ENCODE measurements at places on chromosomes 2 and 18.

- no peak for DNase-seq
Measured at GRCh38 chr2:33451214-33451613, 25.2 kb upstream of the RASGRP3 start.

GRCh38 chr18:46130061-46130460, 25.9 kb downstream of the HAUS1 start:
- DNase-seq: no peak

DNA sequence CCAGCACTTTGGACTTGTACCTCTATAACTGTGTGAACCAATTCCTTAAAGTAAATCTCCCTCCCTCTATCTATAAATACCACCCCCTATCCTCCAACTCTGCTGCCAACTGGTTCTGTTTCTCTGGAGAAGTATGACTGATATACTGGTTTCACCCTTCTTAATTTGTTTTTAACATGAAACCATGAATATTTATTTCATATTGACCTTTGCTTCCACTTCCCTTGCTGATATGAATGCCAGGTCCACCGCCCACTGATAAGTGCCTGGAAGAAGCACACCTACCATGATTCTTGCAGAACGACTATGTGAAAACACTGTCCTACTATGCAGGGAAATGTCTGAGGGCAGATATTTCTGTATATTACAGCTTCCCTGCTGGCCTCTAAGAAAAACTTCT, 131.6 kb downstream of the GAREM1 start:
- no peak for DNase-seq

DNA sequence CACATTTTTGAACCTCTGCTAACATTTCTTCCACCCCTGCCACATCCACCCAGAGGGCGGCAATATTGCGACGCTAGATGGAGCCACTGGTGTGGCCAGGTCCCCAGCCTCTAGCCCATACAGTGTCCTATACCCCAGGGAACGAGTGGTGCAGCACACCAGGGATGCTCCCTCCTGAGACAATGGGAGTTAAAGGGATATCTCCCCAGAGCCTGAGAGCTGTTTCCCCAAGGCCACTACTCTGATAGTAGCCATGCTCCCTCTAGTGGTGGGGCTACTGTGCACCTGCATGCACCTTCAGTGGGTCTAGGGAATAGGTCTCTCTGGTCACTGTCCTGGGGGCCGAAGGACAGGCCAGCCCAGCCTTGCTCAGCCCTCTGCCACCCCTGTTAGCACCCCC, 336.4 kb upstream of the FSHR start:
- no peak for DNase-seq

GRCh38 chr2:143264851-143265250, 135.6 kb downstream of the ARHGAP15 start:
- DNase-seq: no peak

GRCh38 chr2:9355270-9355669, 68.1 kb downstream of the ITGB1BP1 start:
- no peak for DNase-seq

DNA sequence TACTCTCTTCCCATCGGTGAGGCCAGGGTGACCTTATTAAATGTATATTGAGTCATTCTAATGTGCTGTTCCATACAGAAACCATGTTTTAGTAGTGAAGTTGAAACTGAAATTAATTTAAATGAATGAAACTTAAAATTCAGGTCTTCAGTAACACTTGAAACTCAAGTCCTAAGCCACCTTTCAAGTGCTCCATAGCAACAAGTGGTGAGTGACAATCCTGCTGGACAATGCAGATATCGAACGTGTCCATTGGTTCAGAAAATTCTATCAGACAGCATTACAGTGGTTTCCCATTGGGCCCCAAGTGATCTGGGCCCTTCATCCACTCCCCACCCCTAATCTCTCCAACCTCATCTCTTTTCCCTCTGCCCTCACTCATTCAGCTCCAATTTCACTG, 48.7 kb downstream of the HNMT start:
- no peak for DNase-seq

DNA sequence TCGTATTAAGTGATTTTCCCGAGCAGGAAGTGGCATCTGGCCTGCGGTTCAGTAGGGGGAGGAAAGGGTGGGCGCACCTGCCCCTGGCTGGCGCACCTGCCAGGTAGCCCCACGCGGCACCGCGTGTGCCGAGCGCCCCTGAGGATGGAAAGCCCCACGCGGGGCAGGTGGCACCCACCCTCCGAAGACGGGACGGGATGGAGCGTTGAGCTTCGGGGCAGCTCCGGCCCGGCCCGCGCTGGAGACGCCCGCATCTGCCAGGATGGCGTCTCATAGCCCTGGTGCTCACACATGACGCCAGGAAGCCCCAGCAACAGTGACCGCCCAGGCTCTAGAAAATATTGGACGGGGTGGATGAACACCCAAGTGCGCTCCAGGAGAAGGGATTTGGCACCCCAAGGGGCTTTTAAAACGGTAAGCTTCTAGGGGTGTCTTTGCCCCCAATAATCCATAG, 2.5 kb upstream of the NFATC1 start:
- no peak for DNase-seq

- no peak for DNase-seq
Measured at GRCh38 chr2:192035731-192036442, 158.8 kb downstream of the TMEFF2 start.

DNA sequence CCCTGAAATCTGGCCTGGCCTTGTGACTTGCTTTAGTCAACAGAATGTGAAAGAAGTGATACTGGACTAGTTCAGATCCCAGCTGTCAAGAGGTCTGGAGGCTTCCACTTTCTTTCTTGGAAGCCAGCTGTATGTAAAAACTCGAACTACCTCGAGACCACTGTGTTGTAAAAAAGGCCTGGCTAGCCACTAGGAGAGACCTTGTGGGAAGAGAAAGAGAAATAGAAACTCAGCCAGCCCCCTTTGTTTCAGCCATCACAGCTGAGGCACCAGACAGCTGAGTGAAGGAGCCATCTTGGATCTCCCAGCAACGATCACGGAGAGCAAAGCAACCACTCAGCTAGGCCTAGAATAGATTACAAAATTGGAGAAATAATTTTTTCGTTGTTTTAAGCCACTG, 324.9 kb upstream of the TCF4 start:
- no peak for DNase-seq

- DNase-seq: no peak
Measured at GRCh38 chr2:145245268-145245870, 725.5 kb upstream of the ZEB2 start.

GRCh38 chr2:31831585-31831984, 179.2 kb downstream of the MEMO1 start:
- no peak for DNase-seq

- DNase-seq: no peak
Measured at GRCh38 chr2:81304154-81304830, 999.7 kb upstream of the LRRTM1 start.

DNA sequence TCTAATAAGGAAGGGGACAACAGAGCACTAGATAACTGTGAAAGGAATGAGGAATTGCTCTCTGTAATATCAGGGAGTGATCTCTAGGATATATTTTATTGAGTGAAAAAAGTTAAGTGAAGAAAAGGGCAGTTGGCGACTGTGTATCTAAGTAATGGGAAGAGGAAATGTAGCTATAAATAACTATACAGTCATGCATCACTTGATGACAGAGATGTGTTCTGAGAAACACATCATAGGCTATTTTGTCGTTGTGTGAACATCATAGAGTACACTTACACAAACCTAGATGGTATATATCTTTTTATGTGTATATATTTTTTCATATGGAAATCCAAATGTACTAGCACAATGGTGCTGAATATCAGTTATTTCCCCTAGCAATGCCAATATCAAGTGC, 329.3 kb downstream of the TXNL1 start:
- DNase-seq: no peak

DNA sequence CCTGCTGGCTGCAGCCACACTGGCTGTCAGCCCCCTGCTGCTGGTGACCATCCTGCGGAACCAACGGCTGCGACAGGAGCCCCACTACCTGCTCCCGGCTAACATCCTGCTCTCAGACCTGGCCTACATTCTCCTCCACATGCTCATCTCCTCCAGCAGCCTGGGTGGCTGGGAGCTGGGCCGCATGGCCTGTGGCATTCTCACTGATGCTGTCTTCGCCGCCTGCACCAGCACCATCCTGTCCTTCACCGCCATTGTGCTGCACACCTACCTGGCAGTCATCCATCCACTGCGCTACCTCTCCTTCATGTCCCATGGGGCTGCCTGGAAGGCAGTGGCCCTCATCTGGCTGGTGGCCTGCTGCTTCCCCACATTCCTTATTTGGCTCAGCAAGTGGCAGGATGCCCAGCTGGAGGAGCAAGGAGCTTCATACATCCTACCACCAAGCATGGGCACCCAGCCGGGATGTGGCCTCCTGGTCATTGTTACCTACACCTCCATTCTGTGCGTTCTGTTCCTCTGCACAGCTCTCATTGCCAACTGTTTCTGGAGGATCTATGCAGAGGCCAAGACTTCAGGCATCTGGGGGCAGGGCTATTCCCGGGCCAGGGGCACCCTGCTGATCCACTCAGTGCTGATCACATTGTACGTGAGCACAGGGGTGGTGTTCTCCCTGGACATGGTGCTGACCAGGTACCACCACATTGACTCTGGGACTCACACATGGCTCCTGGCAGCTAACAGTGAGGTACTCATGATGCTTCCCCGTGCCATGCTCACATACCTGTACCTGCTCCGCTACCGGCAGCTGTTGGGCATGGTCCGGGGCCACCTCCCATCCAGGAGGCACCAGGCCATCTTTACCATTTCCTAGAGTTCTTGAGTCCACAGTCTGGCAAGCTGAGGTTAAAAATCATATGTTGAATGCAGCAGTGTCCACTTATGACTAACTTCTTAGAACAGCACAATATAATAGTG, 741 bp downstream of the GPR148 start:
- DNase-seq: no peak

DNA sequence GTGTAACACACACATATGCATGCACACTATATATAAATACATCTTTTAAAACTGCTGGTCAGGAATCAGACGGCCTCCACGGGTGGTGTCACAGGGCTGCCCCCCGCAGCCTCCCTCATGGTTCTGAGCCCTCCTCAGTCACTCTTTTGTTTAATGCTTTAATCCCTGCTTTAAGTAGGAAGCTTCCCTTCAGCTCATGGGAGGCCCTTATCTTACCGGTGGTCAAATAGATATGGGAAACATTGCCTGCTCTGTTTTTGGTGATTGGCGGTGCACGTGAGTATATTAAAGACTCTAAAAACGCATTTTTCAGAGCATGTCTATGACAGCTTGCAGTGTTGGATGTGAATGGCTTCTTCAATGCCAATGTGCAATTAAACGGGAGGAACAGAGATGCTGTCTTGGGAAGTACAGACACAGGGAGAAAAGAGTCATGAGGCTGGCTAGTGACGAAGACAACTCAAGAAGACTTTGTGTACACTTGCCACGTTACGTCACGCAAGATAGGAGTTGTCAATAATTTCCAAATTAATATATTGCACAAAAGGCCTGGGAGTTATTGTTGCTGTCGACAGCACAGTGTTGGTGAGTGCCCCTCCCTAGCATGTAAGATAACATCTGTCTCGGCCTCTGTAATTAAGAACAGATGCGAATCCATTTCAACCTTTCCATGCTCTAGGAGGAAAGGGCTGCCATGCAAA, 23.3 kb downstream of the GNLY start:
- no peak for DNase-seq

DNA sequence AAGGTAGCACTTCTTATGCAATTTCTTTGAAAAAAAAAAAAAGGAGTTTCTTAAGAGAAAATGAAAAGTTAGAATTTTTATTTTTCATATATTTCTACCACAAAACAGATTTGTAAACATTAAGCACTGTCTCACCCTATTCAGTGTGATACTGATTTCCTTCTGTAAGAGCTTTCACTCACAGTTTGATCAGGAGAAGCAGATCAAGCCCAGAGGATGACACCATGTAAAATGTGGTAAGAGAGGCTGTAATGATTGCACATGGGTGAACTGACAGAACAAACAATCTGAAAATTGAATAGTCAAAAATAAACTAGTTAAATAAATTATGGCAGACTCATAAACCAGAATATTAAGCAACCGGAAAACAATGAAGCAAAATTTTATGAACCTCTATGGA, 54.5 kb downstream of the MEMO1 start:
- no peak for DNase-seq

DNA sequence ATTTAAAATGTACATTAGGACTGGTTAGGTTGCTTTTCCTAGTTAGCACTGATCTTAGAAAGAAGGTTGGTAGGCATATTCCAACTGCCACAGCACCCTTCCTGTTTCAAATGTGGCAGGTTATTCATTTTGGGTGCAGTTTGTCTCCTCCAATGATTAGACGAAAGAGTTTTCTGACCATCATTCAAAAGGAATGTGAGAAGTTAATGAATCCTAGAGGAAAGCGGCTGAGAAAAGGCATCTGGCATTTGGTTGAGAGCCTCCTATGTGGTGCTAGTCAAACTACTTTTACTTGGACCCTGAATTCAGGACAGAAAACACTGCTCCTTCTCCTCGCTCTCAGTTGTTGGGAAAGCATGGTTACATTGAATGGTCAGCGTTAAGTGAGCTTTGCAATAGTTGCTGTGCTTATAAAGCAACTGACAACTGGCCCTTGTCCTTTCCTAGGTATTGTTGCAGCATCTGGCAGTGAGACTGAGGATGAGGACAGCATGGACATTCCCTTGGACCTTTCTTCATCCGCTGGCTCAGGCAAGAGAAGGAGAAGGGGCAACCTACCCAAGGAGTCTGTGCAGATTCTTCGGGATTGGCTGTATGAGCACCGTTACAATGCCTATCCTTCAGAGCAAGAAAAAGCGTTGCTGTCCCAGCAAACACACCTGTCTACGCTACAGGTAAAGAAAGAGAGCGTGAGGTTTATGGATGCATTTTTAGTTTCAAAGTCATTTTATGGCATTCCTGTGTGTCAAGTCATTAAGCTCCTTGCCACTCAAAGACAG, 6.1 kb downstream of the TGIF1 start:
- no peak for DNase-seq

DNA sequence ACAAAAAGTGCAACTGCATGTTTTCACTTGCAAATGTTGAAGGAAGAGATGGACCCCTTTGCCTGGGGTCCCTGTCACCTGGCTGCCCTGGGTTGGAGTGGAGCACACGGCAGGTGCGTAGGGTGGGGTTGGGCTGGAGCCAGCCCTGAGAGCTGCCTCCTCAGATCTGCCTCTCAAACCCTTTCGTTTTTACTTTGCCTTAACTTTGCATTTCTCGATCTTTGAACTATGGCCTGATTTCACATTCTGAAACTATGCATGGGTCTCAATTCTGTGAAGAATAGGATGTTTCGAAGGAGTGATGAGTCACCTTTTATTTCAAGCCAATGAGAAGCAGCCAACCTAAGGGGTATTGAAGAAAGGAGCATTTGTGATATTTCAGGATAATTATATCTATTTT, 132.8 kb downstream of the ACOXL start:
- DNase-seq: no peak

DNA sequence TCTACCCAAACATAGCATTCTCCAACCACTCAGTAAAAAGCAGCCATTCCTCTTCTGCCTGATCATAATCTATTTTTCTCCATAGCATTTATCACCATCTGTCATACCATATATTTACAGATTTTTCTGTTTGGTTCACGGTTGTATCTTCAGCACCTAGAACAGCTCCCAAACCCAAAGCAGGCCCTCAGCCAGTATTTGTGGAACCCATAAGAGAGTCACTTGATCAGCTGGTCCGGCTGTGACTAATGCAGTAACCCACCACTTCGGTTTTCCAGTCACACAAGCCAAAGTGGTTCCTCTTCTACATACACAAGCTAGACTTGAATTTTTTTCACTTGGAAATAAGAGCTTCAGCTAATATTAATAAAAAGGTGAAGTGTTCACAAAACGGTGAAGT, 511.6 kb upstream of the CELF4 start:
- no peak for DNase-seq

Measured in stimulated activated CD8-positive, alpha-beta memory T cell treated with anti-CD3 and anti-CD28 coated beads, Interleukin-15, amount 100 ng/mL, for 24 hours (primary cell).